Activated T-cell treated with anti-CD3 and anti-CD28 coated beads, Interleukin-2, amount 50 U/mL, for 72 hours (primary cell): ENCODE measurements at places on chromosomes 12 and 14. TPM values are rescaled to one million over a fixed set of nuclear protein-coding genes. Genes with fewer than 3 reads are reported as not detected.

- DNase-seq = no peak
- H3K4me3 ChIP-seq = no peak overlapping the region
- H3K4me1 ChIP-seq = no peaks in the 10 kb centered on the region
- H3K27me3 ChIP-seq = peaks cover 5% of the 10 kb centered on the region
- no peaks in the 10 kb centered on the region for H3K36me3 ChIP-seq
These were observed 9.0 kb downstream of the TRHDE start for GRCh38 chr12:72281126-72281525.

DNA sequence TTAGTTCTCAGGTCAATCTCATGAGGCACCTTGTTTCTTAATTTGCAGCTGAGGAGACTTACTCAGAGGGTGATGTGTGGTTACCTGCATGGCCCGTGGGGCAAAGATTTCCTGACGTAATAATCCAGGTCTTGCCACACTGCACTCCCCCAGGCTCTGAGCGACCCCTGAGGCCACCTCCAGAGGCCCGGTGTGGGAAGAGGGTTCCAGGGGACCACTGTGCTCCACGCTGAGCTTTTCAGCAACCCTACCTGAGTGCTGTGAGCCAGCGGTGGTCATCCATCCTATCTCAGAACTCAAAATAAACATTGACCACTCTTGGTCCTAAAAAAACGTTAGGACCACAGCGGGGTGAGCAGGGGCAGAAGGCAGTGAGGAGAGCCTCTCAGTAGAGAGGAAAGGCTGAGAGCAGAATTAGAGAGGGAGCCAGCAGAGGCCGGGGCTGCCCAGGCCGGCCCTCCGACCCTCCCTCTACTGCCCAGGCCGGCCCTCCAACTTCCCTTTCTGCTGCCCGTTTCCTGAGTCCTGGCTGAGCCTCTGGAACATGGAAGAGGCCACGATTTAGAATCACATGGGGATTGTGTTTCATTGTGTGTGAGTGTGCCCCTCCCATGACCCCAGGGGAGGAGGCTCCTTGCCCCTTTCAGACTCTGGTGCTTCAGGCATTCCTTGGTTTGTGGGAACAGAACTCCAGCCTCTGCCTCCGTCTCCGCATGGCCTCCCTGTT, 188.2 kb upstream of the DIO3 start:
- peaks cover 22% of the 10 kb centered on the region for H3K27me3 ChIP-seq
- H3K27ac ChIP-seq = no peak overlapping the region
- no peak overlapping the region for H3K4me3 ChIP-seq

DNA sequence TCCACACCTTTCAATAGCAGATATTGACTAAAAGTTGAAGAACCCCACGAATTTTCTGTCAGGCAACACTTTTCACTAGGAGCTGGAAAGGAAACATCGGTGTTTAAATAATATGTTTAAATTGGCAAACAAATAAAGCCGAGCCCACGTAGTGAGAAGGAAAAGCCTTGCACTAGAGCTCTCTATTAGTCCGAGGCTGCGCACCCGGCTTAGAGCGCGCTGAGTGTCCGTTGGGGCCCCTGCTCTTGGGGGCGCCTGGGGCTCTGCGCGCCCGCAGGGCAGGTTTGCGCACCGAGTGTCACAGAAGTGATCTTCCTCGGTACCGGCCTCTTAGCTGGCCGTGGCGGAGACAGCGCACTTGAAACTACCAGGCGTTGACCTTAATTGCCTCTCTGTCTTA, 6.4 kb downstream of the TTC6 start:
- peaks cover 6% of the 10 kb centered on the region for H3K36me3 ChIP-seq
- DNase-seq = no peak
- no peak overlapping the region for H3K4me3 ChIP-seq
- no peaks in the 10 kb centered on the region for H3K4me1 ChIP-seq

DNA sequence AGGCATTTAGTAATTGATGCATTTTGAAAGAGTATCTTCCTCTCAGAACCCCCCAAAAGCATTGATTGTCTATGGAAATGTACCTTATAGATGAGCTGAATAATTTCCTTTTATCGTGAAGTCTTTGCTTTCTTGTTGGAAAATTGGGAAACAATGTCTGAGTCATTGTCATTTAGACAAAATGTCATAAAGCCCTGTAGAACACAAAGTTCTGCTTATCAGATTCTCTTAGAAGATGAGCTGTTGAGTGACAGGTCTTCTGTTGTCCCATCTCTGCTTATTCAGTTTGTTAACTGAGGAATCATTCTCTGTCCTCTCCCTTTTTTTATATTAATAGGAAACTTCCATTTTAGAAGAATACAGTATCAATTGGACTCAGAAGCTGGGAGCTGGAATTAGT, 22.9 kb downstream of the MAPKAPK5 start:
- H3K36me3 ChIP-seq = peaks cover 3% of the 10 kb centered on the region
- H3K4me1 ChIP-seq = peaks cover 5% of the 10 kb centered on the region
- no peak overlapping the region for H3K4me3 ChIP-seq
- no peak overlapping the region for H3K27ac ChIP-seq

DNA sequence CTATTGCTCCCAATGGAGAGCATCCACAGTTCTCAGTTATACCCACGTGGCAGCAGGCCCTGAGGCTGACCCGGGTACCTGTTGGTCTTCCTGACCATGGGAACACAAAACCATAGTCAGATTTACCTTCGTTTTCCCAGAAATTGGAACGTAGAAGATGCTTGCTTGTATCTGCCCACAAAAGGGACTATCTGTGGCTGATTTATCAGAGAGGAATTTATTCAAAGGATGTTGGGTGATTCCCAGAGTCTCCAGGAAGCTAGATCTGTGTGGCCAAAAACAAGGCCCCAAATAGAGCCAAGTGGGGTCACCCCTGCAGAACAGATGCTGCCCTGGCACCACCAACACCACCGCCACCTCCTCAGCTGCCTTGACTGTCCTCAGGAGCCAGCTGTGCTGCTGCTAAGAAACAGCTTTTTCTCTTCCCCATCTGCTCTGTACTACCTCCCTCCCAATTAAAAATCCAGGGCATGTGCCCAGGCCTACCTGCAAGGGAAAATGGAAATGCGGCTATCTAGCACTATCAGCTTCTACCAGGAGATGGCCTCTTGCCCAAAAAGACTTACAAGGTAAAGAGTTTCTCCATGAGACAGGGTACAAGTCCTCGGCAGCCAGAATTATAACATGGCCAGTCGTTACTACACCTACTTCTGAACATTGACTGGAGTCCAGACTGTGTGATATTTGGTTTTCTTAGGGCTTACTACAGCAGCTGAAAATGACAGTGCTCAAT, 128.6 kb upstream of the PLEKHG7 start:
- H3K4me1 ChIP-seq = peaks cover 13% of the 10 kb centered on the region
- no peak overlapping the region for H3K27ac ChIP-seq
- no peaks in the 10 kb centered on the region for H3K36me3 ChIP-seq
- DNase-seq = no peak
- no peak overlapping the region for H3K4me3 ChIP-seq
- H3K27me3 ChIP-seq = no peaks in the 10 kb centered on the region

GRCh38 chr14:104009297-104009696, 67.0 kb upstream of the RD3L start:
- no peak for DNase-seq
- H3K27ac ChIP-seq = no peak overlapping the region
- no peak overlapping the region for H3K4me3 ChIP-seq
- H3K4me1 ChIP-seq = no peaks in the 10 kb centered on the region
- peaks cover 5% of the 10 kb centered on the region for H3K27me3 ChIP-seq

- no peaks in the 10 kb centered on the region for H3K27me3 ChIP-seq
- H3K36me3 ChIP-seq = no peaks in the 10 kb centered on the region
- H3K27ac ChIP-seq = no peak overlapping the region
These were observed 155.4 kb upstream of the PDE3A start for GRCh38 chr12:20212658-20213555.

DNA sequence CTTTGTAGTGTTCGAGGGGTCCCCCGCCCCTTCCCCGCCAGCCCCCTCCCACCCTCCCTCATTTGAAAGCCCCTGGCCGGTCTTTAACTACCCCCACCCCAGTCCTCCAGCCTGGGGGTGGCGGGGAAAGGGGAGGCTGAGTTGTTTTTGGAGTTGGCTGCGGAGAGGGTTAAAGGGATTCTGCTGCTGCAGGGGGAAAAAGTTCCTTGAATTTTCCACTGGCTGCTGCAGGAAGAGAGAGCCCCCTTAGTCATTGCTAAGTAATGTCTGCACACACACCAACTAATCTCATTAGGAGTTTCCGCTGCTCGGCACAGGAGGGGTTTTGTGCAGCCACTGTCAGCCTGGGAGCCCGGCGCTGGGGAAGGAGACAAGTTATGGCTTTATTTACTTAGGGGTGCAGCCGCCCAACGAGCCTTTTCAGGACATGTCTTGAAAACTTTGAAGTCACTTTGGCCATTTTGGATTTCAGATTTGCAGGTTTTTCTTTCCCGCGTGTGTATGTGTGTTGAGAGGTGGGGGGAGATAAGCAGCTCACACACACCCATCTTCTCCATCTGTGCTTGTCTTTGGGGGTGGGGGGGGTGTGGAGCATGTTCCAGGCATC, 1.8 kb downstream of the ELK3 start:
- H3K27me3 ChIP-seq = no peaks in the 10 kb centered on the region
- H3K36me3 ChIP-seq = peaks cover 6% of the 10 kb centered on the region
- H3K27ac ChIP-seq = peak overlapping the region; percentile 100

- no peaks in the 10 kb centered on the region for H3K36me3 ChIP-seq
- no peaks in the 10 kb centered on the region for H3K4me1 ChIP-seq
- H3K27ac ChIP-seq = no peak overlapping the region
- H3K27me3 ChIP-seq = peaks cover 20% of the 10 kb centered on the region
These were observed 19.9 kb upstream of the STXBP6 start for GRCh38 chr14:25069879-25070278.

DNA sequence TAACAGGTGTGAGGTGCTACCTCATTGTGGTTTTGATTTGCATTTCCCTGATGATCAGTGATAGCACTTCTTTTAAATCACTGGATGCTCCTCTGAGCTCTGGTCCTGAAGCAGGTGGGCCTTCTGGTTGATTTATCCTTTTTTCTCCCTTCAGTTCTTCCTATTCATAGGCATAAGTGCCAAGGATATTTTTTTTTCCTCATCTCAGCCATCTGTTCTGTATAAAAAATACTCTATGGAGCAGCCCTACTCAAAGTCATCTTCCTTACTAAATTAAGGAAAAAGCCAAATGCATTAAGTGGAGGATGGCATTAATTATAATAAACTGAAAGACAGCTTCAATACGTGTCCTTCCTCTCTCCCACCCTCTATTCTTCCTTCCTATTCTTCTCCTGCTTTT, 18.4 kb downstream of the SPIC start:
- H3K36me3 ChIP-seq = no peaks in the 10 kb centered on the region
- no peak overlapping the region for H3K4me3 ChIP-seq
- no peak for DNase-seq
- no peaks in the 10 kb centered on the region for H3K4me1 ChIP-seq
- peaks cover 12% of the 10 kb centered on the region for H3K27me3 ChIP-seq
- H3K27ac ChIP-seq = no peak overlapping the region

DNA sequence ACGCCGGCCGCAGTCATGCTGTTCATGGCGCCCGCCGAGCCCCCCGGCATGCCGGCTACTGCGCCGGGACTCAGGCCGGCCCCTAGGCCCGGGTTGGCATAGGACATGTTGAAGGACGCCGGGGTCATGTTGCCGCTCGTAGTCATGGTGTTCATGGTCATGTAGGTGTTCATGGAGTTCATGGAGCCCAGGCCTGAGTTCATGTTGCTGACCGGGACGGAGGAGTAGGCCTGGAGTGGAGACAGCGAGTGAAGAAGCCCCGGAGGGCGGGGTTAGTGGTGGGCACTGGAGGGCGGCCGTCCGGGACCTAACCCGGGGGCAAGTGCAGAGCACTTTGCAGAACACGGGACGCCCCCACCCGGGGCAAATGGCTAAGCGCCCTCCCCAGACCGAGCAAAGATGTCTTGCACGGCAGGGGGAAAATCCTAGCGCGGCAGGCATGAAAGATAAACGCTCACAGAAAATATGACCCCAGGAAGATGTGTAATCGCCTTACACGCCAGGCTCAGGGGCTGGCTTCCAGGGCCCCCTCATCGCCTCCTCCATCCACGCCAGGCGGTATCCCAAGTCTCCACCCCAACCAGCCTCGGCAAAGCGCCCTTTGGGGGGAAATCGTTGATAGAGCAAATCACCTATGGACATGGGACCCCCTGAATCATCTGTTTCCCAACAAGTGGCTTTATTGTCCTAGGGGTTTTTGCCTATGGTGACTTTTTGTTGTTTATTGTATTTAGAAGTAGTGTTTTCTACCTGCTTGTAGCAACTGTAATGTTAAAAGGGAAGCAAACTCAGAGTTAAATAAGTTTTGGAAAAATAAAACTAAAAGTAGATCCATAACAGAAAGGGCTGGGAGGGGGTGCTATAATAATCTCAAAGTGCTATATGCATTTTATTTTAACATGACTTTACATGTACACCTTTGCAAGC, 2.3 kb downstream of the FOXA1 start:
- no peak overlapping the region for H3K27ac ChIP-seq
- H3K4me3 ChIP-seq = no peak overlapping the region
- H3K27me3 ChIP-seq = peaks cover 69% of the 10 kb centered on the region
- DNase-seq = no peak

DNA sequence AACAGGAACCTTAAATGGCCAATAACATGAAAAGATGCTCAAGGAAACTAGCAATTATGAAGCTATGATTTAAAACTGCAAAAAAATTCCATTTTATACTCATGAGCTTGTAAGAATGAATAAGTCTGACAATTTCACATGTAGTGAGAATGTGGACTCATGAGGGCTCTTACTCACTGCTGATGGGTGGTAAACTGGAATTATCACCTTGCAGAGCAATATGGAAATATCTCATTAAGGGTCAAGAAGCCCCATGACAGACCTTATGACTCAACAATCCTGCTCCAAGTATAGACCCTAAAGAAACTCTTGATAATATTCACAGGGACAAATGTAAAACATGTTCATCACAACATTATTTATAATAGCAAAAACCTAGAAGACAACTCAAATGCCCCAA, 23.5 kb upstream of the SMAGP start:
- H3K36me3 ChIP-seq = peaks cover 8% of the 10 kb centered on the region
- H3K4me1 ChIP-seq = peaks cover 20% of the 10 kb centered on the region
- no peaks in the 10 kb centered on the region for H3K27me3 ChIP-seq

GRCh38 chr12:76216585-76217472, 131.4 kb downstream of the BBS10 start:
- H3K4me3 ChIP-seq = no peak overlapping the region
- H3K27ac ChIP-seq = no peak overlapping the region
- H3K36me3 ChIP-seq = no peaks in the 10 kb centered on the region
- H3K4me1 ChIP-seq = no peaks in the 10 kb centered on the region
- H3K27me3 ChIP-seq = peaks cover 18% of the 10 kb centered on the region
- DNase-seq = no peak

DNA sequence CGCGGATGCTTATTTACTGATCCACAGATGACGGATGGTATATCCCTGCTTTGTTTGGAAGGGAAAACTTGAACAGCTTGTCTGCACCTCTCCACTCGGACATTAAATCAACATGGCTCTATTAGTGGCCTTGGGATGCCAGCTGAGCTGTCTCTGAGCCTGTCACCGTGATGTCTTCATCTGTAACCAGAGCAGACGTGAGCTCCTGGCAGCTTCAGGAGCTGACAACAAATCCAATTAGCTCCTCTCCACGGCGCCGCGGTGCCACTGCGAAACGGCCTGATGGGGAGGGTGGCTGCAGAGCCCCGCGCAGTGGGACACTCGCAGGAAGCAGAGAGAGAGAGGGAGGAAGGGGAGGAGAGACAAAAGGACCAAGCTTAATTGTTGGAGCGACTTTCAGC, 112.3 kb downstream of the PAPOLA start:
- no peaks in the 10 kb centered on the region for H3K4me1 ChIP-seq
- no peaks in the 10 kb centered on the region for H3K36me3 ChIP-seq
- H3K27me3 ChIP-seq = peaks cover 26% of the 10 kb centered on the region
- DNase-seq = no peak
- no peak overlapping the region for H3K27ac ChIP-seq

PLBD1 gene
- total RNA-seq = not detected

KCTD10 gene
- 38.5 TPM for total RNA-seq

ARHGDIB gene
- 402 TPM for total RNA-seq

MYO1H gene
- not detected for total RNA-seq

OASL gene
- total RNA-seq = 13.6 TPM

CCDC38 gene
- total RNA-seq = 0.63 TPM

HOXC5 gene
- not detected for total RNA-seq

ANKRD33 gene
- not detected for total RNA-seq
